Stomach (tissue), 19 donors: ENCODE measurements at places on chromosomes 7 and 10. TPM values are rescaled to one million over a fixed set of nuclear protein-coding genes. Genes with fewer than 3 reads are reported as not detected.

DNA sequence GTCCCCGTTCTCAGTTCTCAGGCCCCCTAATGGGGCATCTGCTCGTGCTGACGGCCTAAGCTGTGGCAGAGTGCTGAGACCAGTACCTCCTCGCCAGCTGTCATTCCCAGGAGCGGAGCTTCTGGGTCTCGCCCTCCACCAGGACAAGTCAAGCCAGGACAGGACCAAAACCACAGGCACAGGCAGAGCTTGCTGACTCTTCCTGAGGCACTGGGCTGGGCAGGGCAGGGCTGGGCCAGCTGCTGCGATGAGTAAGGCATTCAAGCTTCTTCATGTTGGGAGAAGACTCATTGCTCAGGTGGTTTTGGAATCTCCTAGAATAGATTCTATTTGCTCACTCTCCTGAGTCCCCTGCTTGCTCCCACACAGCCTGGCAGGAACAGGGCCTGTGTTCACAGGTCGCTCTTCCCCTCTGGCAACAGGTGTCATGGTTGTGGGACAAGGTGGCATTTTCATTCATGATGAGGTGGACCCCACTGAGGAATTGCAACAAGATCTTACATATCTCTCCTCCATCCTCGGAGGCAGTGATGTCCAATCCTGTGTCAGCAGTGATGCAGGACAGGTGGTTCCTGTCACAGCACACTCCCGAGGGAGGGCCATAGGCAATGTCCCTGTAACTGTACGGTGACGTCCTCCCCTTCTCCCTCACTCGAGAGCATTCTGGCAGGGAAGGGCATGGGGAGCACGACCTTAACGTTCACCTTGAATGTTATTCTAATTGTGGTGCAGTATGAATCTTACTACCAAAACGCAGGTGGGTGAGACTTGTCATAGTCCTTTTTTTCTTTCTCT is 17.0 kb upstream of the SH3PXD2A start:
- DNase-seq, result no peak
- H3K4me3 ChIP-seq, result no peak overlapping the region
- H3K36me3 ChIP-seq, result no peaks in the 10 kb centered on the region

GRCh38 chr7:16098058-16098457 is 323.3 kb downstream of the CRPPA start:
- no peaks in the 10 kb centered on the region for H3K27me3 ChIP-seq
- DNase-seq, result no peak
- no peak overlapping the region for H3K27ac ChIP-seq
- no peak overlapping the region for H3K4me3 ChIP-seq
- no peaks in the 10 kb centered on the region for H3K36me3 ChIP-seq

- no peaks in the 10 kb centered on the region for H3K27me3 ChIP-seq
- no peak overlapping the region for H3K4me3 ChIP-seq
- H3K4me1 ChIP-seq, result peaks cover 32% of the 10 kb centered on the region
These were observed 695.4 kb downstream of the LRMDA start for GRCh38 chr10:76126607-76127527.

DNA sequence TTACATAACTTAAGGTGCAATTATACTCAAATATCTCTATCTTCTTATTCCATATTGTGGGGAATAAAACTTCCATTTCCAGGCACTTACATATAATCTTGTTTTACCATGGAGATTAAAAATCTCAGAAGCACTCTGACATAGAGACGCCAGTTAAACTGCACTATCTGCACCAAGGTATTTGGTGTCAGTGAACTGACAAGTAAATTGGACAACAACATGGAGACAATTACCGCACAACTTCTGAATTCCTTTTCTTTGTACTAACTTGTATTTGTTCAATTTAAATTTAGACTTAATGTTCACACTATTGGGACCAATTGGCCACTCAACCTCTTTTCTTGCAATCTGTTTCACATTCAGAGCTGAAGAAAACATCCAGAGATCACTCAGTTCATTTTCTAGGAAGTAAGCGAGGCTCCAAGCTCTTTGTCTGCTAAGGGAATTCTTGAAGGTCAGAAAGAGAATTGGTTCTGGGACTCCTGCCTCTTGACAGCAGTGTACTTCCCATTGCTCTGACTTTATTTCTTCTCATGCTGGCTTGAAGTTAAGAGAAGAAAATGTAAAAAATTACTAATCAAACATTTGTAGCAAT is 184.7 kb downstream of the CHCHD3 start:
- H3K27me3 ChIP-seq, result no peaks in the 10 kb centered on the region
- DNase-seq, result no peak
- H3K27ac ChIP-seq, result no peak overlapping the region
- H3K4me3 ChIP-seq, result no peak overlapping the region
- no peaks in the 10 kb centered on the region for H3K4me1 ChIP-seq

DNA sequence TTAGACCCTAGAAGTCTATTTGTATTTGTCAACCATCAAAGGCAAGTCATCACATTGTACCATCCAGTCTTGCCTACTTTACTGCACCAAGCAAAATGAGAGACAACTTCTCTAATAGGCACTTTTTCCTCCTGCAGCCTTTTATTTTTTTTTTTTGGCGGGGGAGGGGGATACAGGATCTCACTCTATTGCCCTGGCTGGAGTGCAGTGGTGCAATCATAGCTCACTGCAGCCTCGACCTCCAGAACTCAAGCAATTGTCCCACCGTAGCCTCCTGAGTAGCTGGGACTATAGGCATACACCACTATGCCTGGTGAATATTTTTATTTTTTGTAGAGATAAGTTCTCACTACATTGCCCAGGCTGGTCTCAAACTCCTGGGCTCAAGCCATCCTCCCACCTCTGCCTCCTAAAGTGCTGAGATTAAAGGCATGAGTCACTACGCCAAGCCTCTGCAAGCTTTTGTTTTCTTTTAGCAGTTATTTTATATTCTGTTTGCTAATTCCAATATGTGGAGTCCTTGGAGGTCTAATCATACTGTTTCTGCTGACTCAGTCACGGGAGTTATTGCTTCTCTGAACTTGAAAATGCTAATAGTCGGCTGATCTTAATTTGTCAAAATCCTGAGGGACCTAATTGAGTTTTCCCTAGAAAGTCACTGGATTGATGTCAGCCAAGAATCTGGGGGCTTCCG is 14.2 kb downstream of the KPNA7 start:
- H3K27me3 ChIP-seq, result no peaks in the 10 kb centered on the region
- no peak overlapping the region for H3K27ac ChIP-seq
- H3K4me3 ChIP-seq, result no peak overlapping the region
- H3K4me1 ChIP-seq, result no peaks in the 10 kb centered on the region

- H3K4me3 ChIP-seq, result no peak overlapping the region
- no peak overlapping the region for H3K27ac ChIP-seq
- H3K27me3 ChIP-seq, result no peaks in the 10 kb centered on the region
- H3K4me1 ChIP-seq, result no peaks in the 10 kb centered on the region
These were observed 216.6 kb downstream of the ZMYND11 start for GRCh38 chr10:351770-352334.

DNA sequence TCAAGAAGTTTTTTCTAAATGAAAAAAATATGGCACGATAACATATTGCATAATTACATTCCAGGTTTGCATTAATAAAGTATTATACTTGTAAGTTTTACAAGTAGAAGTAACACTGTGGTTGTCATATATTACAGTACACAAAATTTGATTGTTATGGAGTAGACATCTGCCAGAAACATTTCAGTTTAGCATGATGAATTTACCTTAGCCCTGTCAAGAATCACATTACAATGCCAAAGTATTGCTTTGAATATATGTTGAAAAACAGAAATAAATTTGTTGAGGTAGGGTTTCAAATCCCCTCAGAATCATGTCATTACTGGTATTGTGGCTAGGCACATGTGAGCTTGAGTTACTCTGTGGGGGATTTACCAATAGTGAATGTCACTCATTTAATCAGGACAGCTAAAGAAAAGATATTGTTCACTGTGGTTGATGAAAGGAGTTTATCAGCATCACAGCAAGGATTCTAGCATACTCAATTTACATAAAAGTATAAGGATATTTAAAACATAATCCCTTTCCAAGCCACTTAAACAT is 112.1 kb downstream of the MDFIC start:
- H3K4me3 ChIP-seq, result no peak overlapping the region
- H3K36me3 ChIP-seq, result no peaks in the 10 kb centered on the region
- no peaks in the 10 kb centered on the region for H3K4me1 ChIP-seq

DNA sequence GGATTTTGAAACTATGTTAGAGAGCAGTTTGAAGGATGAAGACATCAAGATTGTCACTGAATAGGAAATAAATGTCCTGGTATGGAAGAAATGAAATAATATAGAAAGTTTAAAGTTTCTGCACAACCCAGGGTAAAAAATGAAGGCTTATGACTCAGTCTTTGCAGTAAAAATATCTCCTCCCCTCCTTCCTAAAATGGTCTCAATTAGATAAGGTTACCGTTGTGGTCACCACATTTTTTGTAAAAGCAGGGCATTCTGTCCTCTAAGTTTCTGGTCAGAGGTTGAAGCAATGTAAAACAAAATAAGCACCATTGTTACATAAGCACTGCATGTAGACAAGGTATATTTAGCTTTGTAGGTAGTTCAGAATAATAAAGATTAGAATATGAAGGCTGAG is 403.5 kb downstream of the SUGCT start:
- no peaks in the 10 kb centered on the region for H3K36me3 ChIP-seq
- no peak overlapping the region for H3K27ac ChIP-seq
- no peaks in the 10 kb centered on the region for H3K4me1 ChIP-seq
- no peak for DNase-seq

- DNase-seq, result no peak
- no peaks in the 10 kb centered on the region for H3K4me1 ChIP-seq
- H3K4me3 ChIP-seq, result no peak overlapping the region
- H3K27ac ChIP-seq, result no peak overlapping the region
- no peaks in the 10 kb centered on the region for H3K36me3 ChIP-seq
These were observed 6.5 kb upstream of the MMD2 start for GRCh38 chr7:4965295-4966022.

DNA sequence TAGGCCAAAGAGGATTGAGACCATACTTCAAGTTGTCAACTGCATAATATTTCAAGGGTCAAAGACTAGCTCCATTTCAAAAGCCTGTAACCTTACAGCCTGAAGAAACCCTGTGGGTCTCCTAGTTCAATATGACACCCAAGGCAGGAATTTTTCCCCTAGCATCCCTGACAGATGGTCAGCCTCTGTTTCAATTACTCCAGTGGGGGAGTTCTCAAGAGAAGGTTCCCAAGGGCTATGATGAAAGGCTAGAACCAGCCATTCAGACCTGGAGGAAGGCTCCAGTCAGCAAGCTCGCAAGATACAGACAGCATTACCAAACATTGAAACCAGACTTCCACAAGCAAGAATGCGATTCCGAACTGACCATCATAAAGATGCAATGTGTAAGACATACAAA is 1.6 kb downstream of the HTR7 start:
- H3K27me3 ChIP-seq, result no peaks in the 10 kb centered on the region
- H3K36me3 ChIP-seq, result no peaks in the 10 kb centered on the region
- H3K4me3 ChIP-seq, result peak overlapping the region; percentile 72

DNA sequence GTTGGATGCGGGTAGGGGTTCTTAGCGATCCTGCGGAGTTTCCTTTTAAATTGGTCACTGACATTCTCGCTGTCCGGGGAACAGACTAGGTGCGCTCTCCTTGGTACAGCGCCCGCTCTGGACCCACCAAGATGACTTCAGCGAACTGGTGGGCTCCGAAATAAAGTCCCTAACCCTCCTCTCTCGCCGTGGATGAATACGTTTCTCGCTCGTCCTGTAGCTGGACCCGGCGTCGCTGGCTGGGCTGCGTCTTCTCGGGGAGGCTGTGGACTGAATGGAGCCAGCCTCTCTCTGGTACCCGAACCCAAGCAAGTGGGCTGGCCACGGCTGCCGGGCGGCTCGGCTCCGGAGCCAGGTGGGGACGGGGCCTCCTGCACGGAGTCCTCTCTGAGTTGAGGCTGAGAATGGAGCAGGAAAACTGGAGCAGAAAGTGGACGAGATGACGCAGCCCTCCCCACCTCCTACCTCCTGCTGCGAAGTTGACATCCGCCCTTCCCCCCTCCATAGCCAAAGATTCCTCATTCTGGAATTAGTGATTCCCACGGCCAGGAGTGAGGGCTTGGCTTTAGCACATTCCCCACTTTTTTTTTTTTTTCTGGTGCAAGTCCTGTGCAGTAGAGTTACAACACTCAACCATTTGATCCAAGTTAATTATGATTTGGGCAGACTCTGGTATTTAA is 1.5 kb downstream of the UNC5B start:
- no peak for DNase-seq
- peak overlapping the region; percentile 76 for H3K4me3 ChIP-seq
- no peaks in the 10 kb centered on the region for H3K36me3 ChIP-seq
- peak overlapping the region; percentile 40 for H3K27ac ChIP-seq
- H3K4me1 ChIP-seq, result peaks cover 69% of the 10 kb centered on the region
- peaks cover 76% of the 10 kb centered on the region for H3K27me3 ChIP-seq

- H3K27me3 ChIP-seq, result no peaks in the 10 kb centered on the region
- H3K36me3 ChIP-seq, result no peaks in the 10 kb centered on the region
- no peak for DNase-seq
- peak overlapping the region; percentile 11 for H3K27ac ChIP-seq
- H3K4me3 ChIP-seq, result no peak overlapping the region
- H3K4me1 ChIP-seq, result no peaks in the 10 kb centered on the region
These were observed 4.2 kb downstream of the LIPF start for GRCh38 chr10:88668465-88668864.

- H3K27me3 ChIP-seq, result no peaks in the 10 kb centered on the region
- no peak overlapping the region for H3K27ac ChIP-seq
- H3K4me1 ChIP-seq, result no peaks in the 10 kb centered on the region
- H3K4me3 ChIP-seq, result no peak overlapping the region
- H3K36me3 ChIP-seq, result peaks cover 100% of the 10 kb centered on the region
These were observed 7.9 kb upstream of the H2BK1 start for GRCh38 chr7:151218170-151218569.

DNA sequence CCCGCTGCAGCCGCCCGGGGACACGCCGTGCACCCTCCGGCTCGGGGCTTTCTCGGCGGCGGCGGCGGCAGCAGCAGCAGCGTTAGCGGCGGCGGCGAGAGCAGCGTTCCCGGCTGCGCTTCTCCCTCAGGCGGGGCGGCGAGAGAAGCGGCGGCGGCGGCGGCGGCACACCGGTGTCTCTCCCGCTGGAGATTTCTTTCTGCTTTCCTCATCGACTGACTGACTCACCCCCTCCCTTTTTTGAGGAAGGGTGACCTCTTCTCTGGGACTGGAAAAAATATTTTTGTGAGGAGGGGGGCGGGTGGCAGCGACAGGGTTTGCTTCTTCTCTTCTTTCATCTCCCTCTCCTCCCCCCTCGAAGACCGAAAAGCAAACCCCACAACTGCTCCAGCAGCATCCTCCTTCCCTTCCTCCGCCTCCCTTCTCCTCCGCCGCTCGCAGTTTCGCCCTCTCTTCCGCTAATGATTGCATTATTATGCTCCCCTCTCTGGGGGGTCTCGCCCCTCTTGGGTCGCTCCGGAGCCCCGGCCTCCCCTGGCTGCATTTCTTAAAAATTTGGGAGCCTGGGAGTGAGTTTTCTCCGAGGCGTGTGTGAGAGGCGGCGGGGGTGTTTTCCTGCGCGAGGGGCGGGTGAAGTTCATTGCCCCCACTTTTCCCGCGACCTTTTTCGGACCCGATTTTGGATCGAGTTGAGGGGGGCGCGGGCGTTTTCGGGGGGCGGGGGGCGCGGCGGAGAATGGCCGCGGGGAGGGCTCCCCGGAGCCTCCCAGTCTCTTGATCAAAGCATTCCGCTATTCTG is 411 bp downstream of the AUTS2 start:
- no peaks in the 10 kb centered on the region for H3K36me3 ChIP-seq
- H3K27me3 ChIP-seq, result peaks cover 29% of the 10 kb centered on the region

- no peaks in the 10 kb centered on the region for H3K36me3 ChIP-seq
- H3K27me3 ChIP-seq, result no peaks in the 10 kb centered on the region
- H3K4me1 ChIP-seq, result no peaks in the 10 kb centered on the region
- no peak overlapping the region for H3K4me3 ChIP-seq
These were observed 289.9 kb upstream of the LRRN3 start for GRCh38 chr7:110800984-110801383.

Gene IGFBP1
- total RNA-seq, result not detected

Gene TMEM140
- total RNA-seq, result 9.7 TPM

Gene ZNF365
- 0.18 TPM for total RNA-seq

Gene CCDC172
- not detected for total RNA-seq

Gene SPDYE11
- not detected for total RNA-seq
